ENCODE measurements at places on chromosomes 6 and 20.
A peak's percentile ranks its signal among the peaks of the same experiment; 100 is the strongest.

GRCh38 chr6:153215242-153215641, 84.2 kb upstream of the RGS17 start:
- DNase-seq: no peak

DNA sequence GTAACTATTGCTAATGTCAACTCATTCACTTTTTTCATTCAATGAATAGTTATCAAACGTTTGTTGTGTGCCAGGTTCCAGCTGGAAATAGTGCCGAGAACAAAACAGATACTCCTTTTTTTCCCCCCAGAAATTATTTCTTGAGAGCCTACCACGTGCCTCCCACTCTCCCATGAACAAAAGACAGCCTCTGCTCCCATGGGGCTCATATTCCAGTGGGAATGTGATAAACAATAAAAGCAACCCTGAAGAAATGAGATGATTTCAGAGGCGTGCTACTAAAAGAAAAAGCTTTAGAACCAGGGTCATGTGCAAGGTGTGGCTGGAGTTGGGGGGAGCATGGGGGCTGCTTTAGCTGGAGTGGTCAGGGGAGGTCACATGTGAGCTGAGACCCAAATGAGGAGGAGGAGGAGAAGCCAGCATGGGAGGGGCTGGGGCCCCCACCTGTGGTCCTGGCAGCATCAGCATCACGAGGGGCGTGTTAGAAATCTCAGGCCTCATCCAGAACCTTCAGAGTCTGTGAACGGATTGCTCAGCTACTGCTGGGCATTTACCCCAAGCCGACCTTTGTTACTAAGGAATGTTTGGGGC, 157.4 kb downstream of the EYA2 start:
- no peak for DNase-seq

- DNase-seq: no peak
Measured at GRCh38 chr6:71603021-71603420, 283.3 kb upstream of the RIMS1 start.

- DNase-seq: peak; percentile 61
Measured at GRCh38 chr20:8153281-8153908, 21.3 kb downstream of the PLCB1 start.

GRCh38 chr20:37274851-37275524, 13.4 kb upstream of the GHRH start:
- peak; percentile 87 for DNase-seq

DNA sequence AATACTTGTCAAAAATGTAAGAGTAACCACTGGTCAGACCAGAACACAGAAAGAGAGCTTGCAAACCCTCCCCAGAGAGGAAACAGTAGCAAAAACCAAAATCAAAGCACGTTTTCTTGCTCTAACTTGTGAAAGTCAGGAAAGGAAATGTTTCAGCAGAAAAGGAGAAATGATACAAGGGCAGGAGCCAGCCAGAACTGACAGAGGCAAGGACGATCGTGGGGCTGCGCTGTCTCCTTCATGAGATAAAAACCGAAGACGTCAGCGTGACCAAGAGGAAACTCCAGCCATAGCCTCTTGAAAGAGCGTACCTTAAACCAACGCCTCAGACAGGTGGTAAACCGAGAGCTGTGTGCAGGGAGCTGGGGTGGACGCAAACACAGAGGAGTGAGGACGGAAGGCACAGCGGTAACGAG, 27.5 kb downstream of the LAMA5 start:
- DNase-seq: peak; percentile 36

DNA sequence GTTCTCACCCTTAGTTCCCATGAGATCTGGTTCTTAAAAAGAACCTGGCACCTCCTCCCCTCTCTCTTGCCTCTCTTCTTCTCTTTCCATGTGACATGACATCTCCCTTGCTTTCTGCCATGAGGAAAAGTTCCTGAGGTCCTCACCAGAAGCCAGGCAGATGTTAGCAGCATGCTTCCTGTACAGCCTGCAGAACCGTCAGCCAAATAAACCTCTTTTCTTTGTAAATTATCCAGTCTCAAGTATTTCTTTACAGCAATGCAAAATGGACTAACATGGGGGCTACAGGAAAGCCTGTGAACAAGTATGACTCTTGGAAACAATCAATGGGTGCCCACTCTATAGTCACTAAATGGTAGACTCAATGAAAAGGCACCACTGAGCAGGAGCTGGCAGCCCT, 34.5 kb downstream of the ADTRP start:
- no peak for DNase-seq

GRCh38 chr20:6007094-6007528, 46.7 kb downstream of the LRRN4 start:
- peak; percentile 39 for DNase-seq

GRCh38 chr20:17870086-17870740, 98.4 kb downstream of the SNX5 start:
- DNase-seq: no peak

GRCh38 chr20:23680146-23680545, 8.7 kb downstream of the CST4 start:
- peak; percentile 8 for DNase-seq

DNA sequence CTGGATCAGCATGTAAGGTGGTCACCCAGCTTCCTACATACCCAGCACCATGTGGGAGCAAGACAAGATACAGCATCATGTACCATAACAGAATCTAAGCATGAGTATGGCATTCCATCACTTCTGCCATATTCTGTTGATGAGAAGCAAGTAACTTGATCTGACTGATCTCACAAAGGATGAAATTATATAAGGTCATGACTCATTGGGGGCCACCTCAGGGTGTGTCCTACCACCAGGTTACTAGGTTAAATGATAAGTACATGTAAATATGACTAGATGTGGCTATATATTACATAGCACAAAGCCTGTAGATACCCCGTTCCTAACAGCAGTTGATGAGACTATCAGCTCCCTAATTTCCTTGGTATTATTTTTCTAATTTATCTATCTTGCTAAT, 213.1 kb downstream of the DOK5 start:
- DNase-seq: no peak

GRCh38 chr6:32460528-32460927, 20.8 kb downstream of the HLA-DRA start:
- DNase-seq: no peak

- DNase-seq: no peak
Measured at GRCh38 chr6:17492350-17492749, 99.0 kb downstream of the CAP2 start.

DNA sequence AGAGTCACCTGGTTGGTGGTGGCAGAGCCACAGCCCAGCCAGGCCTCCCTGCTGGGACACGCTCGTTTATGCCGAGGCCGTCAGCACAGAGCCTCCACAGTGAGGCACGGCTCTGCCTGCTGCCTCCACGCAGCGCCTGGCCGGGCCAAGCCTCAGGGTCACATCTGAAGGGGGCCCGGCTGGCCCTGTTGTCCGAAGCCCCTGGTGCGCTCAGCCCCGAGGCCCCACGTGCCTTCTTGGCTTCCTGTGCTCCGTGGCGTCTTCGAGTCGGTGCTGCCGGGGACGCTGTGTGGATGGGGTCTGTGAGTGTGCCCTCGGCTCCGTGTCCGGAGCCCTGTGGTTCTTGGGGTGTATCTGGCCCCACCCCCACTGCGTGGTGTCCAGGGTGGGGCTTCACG, 10.4 kb upstream of the TNFRSF6B start:
- no peak for DNase-seq

- DNase-seq: no peak
Measured at GRCh38 chr6:2964793-2965505, 6.4 kb downstream of the SERPINB6 start.

- DNase-seq: no peak
Measured at GRCh38 chr6:137725949-137726348, 141.1 kb upstream of the TNFAIP3 start.

GRCh38 chr20:2693286-2694007, 867 bp downstream of the EBF4 start:
- peak; percentile 74 for DNase-seq

- DNase-seq: peak; percentile 87
Measured at GRCh38 chr6:36362551-36363370, 24.7 kb downstream of the ETV7 start.

GRCh38 chr6:100112855-100113508, 119.0 kb upstream of the MCHR2 start:
- no peak for DNase-seq

- DNase-seq: no peak
Measured at GRCh38 chr6:130587778-130588520, 222.1 kb downstream of the TMEM200A start.

- DNase-seq: no peak
Measured at GRCh38 chr6:119024111-119024510, 54.4 kb downstream of the FAM184A start.

- no peak for DNase-seq
Measured at GRCh38 chr20:35240083-35240810, 13.8 kb downstream of the MMP24 start.

GRCh38 chr20:62602550-62602949, 39.8 kb upstream of the SLCO4A1 start:
- peak; percentile 98 for DNase-seq

- DNase-seq: no peak
Measured at GRCh38 chr6:134665029-134665723, 284.7 kb downstream of the ALDH8A1 start.

GRCh38 chr20:45053430-45054351, 47.2 kb downstream of the KCNS1 start:
- DNase-seq: no peak

DNA sequence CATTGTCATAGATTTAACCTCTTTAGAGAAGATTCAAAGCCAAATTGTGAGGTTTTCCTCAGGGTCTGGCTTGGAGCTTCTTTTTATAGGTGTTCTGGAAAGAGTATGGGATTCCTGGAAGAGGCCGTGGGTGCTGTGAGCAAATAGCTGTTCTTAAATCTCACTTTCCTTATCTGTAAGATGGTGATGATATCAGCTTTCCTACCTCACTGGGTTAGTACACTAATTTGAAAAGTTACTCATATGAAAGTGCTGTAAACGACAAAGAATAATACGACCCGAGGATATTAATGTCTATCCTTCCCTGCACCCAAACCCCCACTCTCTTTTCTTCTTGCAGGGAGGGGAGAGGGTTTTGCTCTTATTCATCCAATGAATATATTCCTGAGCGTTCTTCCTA, 116.9 kb upstream of the ENPP5 start:
- DNase-seq: no peak

- no peak for DNase-seq
Measured at GRCh38 chr6:67952121-67952520, 683.0 kb upstream of the ADGRB3 start.

GRCh38 chr6:13398421-13398994, 70.2 kb upstream of the TBC1D7 start:
- DNase-seq: no peak

- no peak for DNase-seq
Measured at GRCh38 chr6:145587334-145587733, 148.0 kb downstream of the EPM2A start.

DNA sequence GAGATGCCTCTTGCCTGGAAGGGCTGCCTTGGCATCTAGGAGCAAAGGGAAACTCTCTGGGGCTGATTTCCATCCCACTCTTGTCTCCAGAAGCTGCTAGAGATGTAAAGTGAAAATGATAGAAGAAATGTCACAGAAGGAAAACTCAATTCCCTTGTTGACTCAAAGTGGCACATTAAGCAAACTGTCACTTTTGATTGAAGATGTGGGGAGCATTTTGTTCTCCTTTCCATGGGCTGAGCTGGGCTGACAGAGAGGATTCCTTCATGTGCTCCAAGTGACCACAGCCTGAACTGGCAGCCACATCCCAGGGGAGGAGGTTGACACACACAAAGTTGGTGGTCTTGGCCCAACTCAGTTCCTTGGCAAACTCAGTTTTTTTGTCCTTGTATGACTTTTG, 9.8 kb downstream of the GPR31 start:
- DNase-seq: no peak

- no peak for DNase-seq
Measured at GRCh38 chr6:132209351-132209750, 191.9 kb downstream of the MOXD1 start.

DNA sequence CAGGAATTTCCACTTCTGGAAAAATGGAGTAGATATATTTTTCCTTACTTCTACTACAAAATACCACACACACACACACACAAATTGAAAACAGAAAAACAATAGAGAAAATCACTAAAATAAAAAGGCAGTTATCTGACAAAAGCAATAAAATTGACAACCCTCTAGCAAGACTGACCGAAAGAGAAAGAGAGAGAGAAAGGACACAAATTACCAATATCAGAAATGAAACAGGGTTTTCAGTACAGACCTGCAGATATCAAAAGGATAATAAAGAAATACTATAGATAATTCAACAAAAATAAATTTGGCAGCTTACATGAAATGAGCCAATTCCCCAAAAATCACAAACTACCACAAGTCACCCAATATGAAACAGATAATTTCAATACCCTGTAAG, 104.7 kb downstream of the OPRM1 start:
- DNase-seq: no peak

DNA sequence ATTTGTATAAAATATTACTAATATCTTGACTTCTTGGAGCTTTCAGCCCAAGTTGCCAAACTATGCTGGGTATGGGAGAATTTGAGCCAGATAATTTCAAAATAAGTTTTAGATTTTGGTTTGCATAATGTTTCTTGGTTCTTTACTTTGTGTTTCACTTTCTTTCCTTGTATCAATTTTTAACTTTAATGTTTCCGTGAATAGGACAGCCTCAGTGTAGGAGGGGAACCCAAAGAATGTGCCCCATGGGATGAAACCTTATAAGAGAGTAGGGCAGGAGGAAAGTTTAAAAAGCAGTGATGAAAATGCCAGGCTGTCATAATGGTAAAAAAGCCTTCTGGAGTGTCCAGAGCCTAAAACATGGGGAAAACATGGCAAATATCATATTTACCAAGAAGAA, 252.4 kb upstream of the IRAK1BP1 start:
- DNase-seq: no peak

DNA sequence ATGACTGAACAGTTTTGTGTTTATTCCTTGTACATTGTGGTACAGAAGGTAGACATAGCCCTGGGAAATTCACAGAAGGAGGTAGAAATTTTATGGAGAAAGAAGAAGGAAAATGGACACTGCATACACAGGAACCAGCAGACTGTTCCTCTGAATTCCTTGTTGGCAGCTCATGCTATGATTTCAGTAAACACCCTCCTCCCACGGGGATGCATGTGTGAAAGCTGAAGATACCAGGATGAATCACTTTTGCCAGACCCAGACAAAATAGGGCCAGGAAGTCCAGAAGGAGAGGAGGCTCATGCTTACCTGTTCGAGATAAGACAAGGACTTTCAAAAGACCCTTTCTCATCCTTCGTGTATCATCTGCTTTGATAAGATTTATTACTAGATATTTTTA, 110.3 kb upstream of the GGTLC1 start:
- DNase-seq: no peak

DNA sequence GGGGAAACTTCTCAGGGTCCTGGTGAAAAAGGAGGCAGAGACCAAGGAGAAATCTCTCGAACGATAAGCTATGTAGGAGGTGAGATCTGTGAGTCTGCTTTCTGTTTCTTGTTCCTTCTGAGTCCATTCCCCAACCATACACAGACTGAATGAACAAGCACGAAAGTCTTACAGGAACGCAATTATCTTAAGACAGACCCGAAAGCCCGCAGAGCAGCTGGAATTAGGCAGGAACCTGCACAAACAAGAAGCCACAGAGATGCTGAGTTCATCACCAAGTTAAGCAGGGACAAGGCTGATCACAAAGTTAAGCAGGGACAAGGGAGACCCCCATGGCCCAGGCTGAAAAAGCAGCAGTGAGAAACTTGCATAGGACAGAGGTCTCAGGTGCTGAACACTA, 21.4 kb upstream of the NELFCD start:
- DNase-seq: no peak

All from NB4 (cell line).